ENCODE measurements at places on chromosomes 7 and 10.

GRCh38 chr7:107384025-107384424 is 85.8 kb upstream of the GPR22 start:
- no peak for DNase-seq

DNA sequence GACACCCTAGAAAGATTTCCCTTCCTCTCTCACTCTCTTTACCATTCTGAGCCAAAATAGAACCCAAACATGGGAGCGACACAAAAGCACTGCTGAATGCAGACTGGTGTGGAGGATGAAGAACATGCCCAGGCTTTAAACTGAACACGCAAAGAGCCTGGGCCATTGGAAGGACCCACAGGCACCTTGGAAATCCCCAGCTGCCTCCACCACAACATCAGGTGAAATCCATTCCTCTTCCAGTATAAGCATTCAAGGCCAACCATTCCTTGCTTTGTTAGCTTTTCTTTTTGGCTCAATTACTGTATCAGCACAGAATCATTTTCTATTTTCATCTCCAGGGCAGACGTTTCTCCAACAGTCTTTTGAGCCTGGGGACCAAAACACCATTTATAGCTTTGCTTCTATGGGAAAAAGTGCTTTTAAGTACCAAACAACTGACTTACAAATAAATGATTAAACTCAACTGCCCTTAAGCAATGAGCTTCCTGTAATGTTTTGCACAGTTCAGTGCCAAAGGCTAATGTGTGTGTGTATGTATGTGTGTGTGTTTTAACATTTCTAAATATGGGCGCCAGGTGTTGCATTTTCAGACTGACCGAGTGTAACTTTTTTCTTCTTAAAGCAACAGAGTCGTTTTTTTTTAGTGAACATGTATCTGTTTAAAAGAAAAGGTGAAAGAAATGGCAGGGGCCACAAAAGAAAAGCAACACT is 16.2 kb upstream of the BLNK start:
- peak; percentile 80 for DNase-seq

GRCh38 chr7:30062587-30062986 is 34.4 kb downstream of the PLEKHA8 start:
- peak; percentile 33 for DNase-seq

GRCh38 chr7:15345216-15345615 is 216.6 kb downstream of the AGMO start:
- no peak for DNase-seq

GRCh38 chr10:718143-718700 is 28.8 kb upstream of the DIP2C start:
- no peak for DNase-seq

DNA sequence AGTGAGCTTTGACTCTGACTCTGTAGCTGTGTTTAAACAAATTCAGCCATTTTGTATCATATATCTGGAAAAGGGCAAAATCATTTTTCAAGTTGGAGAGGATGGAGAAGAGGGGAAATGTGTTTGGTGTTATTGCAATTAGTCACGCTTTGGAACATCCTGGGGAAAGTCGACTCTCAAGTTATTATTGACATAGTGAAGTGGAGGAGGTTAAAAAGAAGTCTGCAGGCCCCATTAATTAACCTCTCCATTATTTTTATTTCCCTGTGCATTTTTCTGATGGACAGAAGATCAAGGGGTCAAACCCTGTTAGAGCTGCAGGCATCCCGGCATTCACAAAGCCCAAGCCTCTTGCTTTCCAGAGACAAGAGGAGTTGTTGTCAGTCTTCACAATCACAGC is 132.6 kb downstream of the TEX36 start:
- no peak for DNase-seq

DNA sequence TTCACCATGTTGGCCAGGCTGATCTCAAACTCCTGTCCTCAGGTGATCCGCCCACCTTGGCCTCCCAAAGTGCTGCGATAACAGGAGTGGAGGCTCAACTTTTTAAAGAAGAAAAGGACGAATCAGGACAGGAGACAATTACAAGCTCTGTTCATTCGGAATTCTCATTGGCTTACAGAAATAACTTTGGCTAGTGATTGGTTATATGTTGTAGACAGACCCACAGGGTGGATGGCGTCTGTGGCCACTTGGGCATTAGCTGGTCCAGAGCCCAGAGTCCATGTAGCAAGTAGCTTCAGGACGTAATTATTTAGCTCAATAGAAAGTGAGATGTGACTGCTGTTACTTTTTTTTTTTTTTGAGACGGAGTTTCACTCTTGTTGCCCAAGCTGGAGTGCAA is 160.5 kb upstream of the TNRC18 start:
- DNase-seq: no peak

DNA sequence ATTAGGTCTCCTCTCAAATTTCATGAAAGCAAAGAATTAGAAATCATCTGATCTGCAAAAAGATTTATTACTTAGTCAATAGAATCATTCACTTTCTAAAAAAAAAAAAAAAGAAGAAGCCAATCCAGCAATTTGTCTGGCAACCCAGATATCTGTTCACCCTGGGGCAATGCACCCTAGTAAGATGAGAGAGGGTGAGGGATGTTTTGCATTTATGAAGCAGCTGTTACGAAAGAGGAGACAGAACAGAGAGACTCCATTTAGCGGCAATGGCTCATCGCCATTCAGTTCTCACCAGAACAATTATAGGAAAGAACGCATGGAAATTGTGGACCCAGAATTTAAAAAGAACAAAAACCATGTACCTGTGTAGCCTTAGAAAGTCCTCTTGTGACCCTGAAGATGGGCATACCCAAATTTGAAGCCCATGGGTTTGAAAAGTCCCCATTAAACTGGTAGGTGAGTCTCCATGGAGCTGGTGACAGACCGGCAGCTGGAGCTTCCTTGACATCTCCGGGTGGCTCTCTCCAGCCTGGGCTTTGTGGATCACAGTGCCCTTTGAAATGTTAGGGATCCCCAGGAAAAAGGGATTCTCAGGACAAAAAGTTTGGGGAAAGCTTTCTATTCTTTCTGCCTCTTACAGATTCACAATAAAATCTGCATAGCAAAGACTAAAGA is 45.5 kb upstream of the CCDC3 start:
- no peak for DNase-seq

GRCh38 chr7:93574646-93575554 is at the start of gene CALCR:
TSS of gene CALCR (minus strand) at chr7:93574724. CDS start at chr7:93486981, 87,743 bp downstream.
- DNase-seq: no peak

GRCh38 chr7:47513741-47514241 is 68.1 kb downstream of the TNS3 start:
- DNase-seq: no peak

- no peak for DNase-seq
Measured at GRCh38 chr10:98388101-98388655, 26.8 kb downstream of the PYROXD2 start.

DNA sequence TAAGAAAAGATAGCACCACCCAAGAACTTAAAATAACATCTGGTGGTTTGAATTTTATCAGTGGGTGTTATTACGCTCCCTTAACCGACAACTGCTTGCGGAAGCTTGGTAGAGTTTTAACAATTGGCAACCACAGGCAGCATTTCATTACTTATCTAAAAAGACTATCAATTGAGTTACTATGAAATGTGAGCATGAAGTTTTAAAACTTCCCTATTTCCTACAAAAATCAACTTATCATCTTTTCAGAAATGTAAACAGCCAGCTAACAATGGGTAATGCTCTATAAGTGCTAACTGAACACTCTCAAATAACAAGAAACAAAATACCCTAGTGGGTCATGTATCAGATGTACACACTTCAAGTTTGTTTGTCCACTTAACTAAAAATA is 68.8 kb downstream of the OSBPL3 start:
- DNase-seq: peak; percentile 25

- no peak for DNase-seq
Measured at GRCh38 chr10:1123972-1124371, 67.8 kb downstream of the WDR37 start.

Data from naive B cell (primary cell).